ENCODE measurements at places on chromosomes 5 and 9.

- DNase-seq = no peak
These were observed 105.4 kb upstream of the PAM start for GRCh38 chr5:102649731-102650130.

- DNase-seq = no peak
These were observed 245.9 kb upstream of the PIK3R1 start for GRCh38 chr5:67969631-67970030.

DNA sequence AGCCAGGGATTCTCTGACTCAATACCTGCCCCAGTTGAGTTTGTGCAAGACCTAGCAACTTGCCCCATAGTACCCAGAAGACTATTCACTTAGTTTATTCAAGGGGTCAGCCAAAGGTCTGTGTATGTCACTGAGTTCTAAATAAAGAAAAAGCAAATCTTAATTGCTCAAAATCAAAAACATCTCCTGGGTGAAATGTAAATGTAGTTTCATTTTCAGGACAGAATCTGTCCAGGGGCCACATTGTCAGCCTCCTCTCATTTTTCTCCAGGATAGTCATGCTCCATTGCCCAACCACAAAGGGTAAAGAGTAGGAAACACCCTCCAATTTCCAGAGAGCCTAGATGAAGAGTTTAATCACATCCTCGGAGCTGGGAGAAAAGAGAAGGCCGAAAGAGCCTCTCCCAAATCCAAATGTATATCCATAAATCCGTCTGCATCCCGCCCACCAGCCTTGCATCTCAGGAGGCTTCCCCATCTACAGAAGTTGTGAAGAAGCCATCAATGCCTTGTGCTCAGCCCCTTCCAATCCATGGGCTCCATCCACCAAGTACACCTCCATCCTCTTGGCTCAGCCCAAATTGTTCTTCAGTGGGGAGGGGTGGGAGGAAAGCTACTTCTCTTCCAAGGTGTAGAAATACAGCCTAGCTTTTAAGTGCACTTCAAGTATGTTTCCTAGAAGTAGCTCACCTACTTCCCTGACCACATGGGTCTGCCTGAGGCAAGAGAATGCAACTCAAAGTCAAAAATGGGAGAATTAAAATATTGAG is 26.9 kb downstream of the ADAM19 start:
- DNase-seq = no peak

- peak; percentile 7 for DNase-seq
These were observed 498 bp upstream of the ARHGEF37 start for GRCh38 chr5:149580808-149581191.

DNA sequence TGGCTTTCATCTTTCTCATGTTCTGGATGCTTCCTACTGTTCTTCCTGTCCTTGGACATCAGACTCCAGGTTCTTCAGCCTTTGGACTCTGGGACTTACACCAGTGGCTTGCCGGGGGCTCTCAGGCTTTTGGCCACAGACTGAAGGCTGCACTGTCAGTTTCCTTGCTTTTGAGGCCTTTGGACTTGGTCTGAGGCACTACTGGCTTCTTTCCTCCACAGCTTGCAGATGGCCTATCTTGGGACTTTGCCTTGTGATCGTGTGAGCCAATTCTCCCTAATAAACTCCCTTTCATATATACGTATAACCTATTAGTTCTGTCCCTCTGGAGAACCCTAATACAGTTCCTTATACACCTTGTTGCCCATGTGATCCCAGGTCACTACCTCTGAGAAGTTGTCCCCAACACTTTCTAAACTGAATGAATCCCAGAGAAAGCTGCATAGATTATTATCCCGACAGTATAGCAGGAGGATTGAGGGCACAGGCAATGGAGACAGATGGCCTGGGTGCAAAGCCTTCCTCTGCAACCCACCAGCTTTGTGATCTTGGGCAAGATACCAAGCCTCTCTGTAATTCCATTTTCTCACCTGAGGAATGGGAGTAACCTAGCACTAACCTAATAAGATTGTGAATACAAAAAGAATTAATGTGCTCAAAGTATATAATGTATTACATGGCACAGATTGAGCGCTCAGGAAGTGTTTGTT is 449.6 kb upstream of the BRINP1 start:
- DNase-seq = no peak

DNA sequence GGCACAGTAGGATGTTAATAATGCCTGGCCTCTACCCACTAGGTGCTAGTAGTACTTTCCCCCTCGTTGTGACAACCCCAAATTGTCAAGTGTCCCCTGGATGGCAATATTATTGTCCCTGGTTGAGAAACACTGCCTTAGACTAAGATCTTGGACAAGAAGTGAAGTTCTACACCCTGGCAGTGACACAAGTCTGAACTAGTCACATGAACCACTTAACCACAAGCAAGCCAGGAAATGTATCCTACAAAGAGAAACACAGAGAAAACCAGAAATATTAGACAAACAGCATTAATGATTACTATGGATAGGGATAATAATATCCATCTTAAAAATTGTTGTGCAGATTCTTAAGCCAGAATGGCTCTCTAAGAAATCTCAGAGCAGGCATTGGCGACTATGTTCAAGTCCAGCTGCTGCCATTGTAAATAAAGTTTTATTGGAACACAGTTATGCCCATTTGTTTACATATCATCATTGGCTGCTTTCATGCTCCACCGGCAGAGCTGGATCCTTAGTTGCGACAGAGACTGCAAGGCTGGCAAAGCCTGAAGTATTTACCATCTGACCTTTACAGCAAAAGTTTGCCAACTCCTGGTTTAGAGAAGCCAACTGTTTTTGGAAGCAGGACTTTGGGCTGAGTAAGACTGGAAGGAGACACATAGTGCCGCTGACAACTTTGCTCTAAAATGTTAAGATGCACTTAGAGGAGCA is 80.8 kb downstream of the NTRK2 start:
- no peak for DNase-seq
